Amygdala (tissue), 56 donors: ENCODE measurements at places on chromosomes 7 and 10.

DNA sequence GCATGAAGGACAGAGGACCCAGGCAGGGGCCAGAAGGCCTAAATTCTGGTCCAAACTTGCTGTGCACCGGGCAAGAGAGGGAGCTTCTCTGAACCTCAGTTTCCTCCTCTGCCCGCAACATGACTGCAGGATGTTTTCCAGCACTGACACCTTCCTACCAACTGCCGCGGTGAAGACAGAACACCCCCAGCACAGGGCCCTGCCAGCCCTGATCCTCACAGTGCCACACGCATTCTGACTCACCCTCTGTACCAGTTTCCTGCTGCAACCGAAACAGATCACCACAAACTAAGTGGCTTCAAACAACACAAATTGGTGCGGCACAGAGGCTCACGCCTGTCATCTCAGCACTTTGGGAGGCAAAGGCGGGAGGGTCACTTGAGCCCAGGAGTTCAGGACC is 18.1 kb downstream of the MAD1L1 start:
- DNase-seq = no peak

GRCh38 chr7:81333004-81333403 is 414.2 kb upstream of the SEMA3C start:
- no peak for DNase-seq

DNA sequence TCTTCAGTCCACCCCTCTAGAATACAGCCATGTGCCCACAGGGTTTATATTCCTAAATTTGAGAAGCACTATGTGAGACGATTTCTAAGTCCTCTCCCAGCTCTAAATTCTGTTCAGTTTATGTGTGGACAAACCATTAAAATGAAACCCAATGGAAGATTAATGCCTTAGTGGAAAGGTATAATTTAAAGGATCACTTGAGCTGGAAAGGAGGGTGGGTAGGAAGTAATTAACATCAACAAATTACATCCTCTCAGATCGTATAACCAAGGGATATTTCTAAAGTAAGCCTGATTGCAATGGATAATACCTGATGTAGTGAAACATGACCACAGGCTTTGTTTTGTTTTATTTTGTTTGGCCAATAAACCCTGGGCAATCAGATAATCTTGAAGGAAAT is 511.0 kb upstream of the COBL start:
- no peak for DNase-seq

DNA sequence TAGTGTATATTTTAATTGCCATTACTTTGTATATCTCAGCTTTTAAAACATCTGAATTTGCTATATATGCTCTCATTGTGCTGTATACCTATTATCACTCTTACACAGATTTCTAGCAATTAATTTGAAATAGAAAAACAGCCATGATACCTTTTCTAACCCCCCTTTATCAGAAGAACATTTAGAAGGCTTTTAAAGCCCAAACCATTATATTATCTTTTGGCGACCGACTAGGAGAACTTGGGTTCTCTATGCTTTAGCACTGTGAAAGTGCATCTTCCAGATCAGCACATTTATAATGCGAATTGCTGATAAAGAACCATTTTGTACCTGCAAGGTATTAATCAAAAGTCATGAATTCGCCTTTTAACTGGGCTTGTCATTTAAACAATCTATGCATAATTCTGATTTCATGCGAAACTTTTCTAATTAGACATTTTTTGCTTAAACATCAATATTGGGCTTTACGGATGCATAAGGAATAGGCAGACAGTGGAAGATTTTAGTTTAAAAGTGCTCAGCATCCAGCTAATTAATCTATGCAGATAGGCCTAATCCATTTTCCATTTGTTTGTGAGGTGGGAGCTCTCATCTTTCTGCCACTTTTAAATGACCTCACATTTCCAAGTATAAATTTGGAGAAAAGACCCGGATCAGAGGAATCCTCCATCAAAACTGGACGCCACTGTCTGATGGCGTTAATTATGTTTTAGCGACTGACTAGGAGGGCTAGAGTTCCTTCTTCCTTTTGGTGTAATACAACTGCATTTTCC is 1.2 kb upstream of the MLLT10 start:
- no peak for DNase-seq

GRCh38 chr10:67815571-67816059 is 22.4 kb downstream of the DNAJC12 start:
- no peak for DNase-seq

- DNase-seq = no peak
Measured at GRCh38 chr7:24764011-24764410, 6.7 kb upstream of the GSDME start.

DNA sequence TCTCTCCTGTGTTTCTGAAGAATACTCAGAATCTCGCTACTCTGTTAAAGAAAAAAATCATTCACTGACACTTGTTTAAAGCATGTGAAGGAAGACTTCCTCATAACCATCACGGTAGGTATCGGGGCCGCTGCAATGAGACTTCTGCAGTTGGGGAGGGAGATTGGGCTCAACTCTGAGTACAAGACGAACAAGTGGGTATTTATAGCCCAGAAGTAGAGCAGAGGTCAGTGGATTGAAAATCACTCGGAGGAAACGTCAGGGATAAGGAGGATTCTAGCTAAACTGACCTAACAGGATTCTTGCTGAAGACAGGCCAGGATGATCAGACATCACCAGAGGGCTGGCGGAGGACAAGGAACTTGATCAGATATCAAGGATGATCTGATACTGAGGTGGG is 33.3 kb downstream of the ITPRIP start:
- no peak for DNase-seq

- DNase-seq = no peak
Measured at GRCh38 chr7:138935465-138936011, 45.7 kb downstream of the KIAA1549 start.

DNA sequence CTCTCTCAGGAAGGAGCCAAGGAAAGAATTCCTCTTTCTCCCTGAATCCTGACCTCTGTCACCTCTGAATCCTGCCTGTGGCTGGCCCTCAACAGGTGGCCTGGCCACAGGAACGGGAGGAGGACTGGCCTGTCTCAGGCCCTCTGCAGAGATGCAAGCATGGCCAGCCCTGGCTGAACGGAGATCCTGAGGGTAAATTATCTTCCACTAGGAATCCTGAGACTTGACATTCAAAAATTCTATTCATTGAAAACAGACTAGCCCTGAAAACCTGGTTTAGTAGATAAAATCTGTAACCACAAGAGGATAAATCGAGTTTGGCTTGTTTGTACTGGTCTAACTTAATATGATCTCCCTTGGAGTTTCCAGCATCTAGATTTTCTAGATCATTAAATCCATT is 579.3 kb downstream of the LRMDA start:
- DNase-seq = no peak

- DNase-seq = no peak
Measured at GRCh38 chr7:7662527-7662926, 22.0 kb downstream of the UMAD1 start.

GRCh38 chr10:29876008-29876555 is 183.3 kb downstream of the JCAD start:
- DNase-seq = no peak

- no peak for DNase-seq
Measured at GRCh38 chr10:102175415-102175814, 23.2 kb downstream of the NOLC1 start.

DNA sequence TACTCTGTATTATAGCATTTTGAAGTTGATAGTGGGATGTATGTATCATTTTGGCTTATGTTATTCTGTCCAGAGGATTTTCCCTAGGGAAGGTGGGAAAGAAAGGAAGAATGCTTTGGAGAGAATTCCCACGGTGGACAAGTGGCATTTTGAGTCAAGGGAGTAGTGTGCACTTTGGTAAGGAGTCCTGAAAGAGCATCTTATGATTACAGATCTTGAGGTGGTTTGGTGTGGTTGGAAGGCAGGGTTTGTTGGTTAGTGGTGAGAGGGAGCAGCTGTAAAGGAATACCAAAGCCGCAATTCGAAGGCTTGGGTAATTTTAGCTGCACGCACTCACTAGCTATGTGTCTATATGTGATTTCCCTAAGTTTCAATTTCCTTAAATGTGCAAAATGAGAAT is 16.1 kb downstream of the CCSER2 start:
- no peak for DNase-seq

GRCh38 chr7:142443216-142444010 is 185.6 kb upstream of the PRSS58 start:
- no peak for DNase-seq

- no peak for DNase-seq
Measured at GRCh38 chr10:48389272-48389671, 82.8 kb downstream of the MAPK8 start.

GRCh38 chr10:1360558-1361164 is 304.5 kb downstream of the WDR37 start:
- no peak for DNase-seq

GRCh38 chr7:158543840-158544239 is 43.8 kb downstream of the PTPRN2 start:
- no peak for DNase-seq

DNA sequence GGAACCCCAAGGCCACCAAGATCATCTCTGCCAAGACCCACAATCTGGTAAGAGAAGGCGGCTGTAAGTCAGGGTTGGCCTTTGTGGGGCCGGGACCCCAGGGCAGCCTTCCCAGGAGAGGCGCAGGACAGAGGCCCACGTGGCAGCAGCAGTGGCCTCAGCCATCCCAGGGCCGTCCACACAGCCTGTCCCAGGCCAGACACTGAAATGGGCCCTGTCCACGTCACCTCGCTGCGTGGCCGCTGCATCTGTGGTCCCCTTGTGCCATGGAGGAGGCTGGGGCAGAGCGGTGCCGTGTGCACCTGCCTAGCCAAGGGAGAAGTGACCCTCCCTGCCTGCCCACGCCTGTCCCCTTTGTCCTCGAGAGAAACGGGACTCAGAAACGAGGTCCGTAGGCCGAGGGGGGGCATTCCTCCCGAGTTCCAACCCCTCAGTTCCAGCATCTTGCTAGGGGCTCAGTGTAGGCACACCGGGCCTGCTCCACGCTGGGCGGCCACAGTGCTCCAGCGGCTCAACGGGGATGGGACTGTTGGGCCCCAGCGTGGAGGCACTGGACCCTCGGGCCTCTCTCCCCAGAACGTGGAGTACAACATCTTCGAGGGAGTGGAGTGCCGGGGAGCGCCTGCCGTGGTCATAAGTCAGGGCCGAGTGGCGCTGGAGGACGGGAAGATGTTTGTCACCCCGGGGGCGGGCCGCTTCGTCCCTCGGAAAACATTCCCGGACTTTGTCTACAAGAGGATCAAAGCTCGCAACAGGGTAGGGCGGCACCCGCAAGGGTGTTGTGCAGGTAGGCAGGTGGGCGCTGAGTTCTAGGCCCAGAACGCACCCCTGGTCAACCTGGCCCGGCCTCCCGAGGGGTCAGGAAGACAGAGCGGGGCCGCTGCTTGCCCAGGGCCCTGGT is 15.6 kb downstream of the DPYSL4 start:
- DNase-seq = no peak

- DNase-seq = no peak
Measured at GRCh38 chr7:88449410-88449809, 142.7 kb upstream of the STEAP4 start.

DNA sequence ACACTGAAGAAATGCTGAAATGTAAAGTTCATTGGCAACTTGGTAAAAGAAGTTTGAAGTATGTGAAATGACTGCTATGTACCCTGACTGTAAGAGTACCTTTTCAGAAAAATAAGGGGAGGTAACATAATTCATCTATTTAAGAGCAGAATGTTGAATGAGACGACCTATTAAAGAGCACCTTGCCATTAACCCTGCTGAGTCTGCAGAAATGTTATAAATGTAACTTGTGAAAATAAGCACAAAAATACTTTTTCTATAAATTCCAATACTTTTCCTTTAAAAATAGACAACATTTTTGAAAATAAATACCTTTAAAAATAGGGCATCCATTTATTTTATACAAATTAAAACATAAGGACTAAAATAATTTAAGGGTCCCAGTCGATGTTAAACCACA is 7.7 kb downstream of the TM9SF3 start:
- no peak for DNase-seq

DNA sequence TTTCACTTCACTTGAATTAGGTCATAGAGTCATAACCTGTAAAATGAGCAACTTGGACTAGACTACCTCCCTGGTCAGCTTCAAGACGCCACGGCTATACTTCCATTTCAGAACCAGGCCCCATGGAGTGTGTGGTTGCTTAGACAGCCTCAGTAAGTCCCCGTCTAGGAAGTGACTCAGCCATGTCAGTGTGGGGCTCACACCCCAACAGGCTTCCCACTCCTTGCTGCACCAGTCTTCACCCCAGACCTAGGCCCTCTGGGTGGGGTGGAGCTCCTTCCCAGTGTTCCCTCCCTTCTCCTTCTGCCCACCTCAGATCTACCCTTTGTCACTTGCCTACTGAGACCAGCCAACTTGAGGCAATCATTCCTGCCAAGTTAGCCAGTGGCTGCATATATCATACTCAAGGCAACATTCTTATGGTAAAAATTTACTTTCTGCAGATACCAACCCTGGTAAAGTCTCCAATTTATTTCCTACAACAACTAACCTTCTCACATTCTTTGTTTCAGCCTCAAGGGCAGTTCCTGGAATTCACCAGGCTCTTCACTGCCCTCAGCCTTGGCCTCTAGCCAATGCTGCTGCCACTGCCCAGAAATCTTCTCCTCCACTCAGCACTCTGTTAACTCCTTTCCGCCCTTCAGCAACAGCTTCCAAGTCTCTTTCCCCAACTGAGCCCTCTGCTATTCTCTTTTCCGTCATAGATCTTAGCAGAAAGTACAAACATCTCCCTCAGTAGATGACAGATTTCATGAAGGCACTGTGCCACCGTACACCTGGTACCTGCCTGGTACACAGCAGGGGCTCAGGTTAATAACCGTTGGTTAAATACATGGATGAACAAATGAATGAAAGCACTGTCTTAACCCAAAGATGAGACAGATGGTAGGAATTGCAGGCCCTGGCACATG is 31.3 kb upstream of the ZNRF2 start:
- DNase-seq = no peak

DNA sequence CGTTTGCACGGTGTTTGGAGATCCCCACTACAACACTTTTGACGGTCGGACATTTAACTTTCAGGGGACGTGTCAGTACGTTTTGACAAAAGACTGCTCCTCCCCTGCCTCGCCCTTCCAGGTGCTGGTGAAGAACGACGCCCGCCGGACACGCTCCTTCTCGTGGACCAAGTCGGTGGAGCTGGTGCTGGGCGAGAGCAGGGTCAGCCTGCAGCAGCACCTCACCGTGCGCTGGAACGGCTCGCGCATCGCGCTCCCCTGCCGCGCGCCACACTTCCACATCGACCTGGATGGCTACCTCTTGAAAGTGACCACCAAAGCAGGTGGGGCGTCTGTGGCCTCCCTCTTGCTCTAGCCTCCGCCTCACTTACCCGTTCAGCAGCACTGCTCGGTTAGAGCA is 173.5 kb downstream of the BMPER start:
- DNase-seq = no peak
